ENCODE measurements at places on chromosomes 3 and 15.

GRCh38 chr15:69919816-69920215, 177.9 kb downstream of the TLE3 start:
- DNase-seq, result no peak

GRCh38 chr3:135788978-135789377, 176.6 kb upstream of the PPP2R3A start:
- no peak for DNase-seq

DNA sequence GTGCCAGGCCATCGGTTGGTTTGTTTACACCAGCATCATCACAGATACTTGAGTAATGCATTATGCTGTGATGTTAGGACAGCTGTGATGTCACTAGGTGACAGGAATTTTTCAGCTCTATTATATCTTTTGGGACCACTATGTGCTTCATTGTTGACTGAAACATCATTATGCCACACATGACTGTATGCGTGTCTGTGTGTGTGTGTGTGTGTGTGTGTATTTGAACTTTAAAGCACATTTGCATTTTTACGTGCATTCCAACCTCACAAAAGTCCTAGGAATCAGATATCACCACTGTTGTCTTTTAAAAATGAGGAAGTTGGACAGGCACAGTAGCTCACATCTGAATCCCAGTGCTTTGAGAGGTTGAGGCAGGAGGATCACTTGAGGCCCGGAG, 223.0 kb downstream of the TBL1XR1 start:
- no peak for DNase-seq

GRCh38 chr15:72554471-72555425, 80.6 kb downstream of the ARIH1 start:
- DNase-seq, result no peak

GRCh38 chr15:70494852-70495571, 268.3 kb downstream of the UACA start:
- DNase-seq, result no peak

DNA sequence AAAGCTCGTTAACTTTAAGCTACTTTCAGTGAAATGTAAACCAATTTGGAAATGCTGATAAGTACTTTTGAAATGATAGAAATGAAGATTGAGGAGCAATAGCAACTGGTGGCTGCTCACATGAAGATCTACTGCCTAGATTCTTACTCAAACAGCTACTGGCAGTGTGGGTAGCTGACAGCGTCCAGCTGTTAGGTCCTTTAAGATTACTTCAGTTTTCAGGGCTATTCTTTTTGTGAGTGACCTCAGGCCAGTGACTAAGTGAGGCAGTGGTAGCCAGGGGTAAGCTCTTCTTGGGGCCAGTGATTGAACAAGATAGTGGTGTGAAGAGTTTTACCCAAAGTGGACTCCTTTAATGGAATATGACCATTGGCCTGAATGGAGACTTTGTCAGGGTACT, 41.3 kb downstream of the NECTIN3 start:
- DNase-seq, result no peak

DNA sequence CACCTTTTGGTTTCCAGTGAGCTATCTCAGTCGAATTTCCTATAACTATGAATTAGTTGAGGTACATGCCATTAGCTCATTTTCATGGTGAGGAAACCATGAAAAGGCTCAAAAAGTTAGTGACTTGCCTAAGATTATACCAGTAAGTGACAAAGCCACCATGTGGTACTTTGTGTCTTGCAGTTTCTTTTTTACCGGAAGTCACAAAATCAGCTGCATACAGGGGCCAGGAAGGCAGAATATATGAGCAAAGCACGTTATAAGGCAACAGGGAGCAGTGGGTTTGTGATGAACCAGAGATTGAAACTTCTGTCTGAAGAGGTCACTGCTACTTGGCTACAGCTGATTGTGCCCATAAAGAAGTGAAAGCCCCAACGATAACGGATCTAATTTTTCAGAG, 50.3 kb downstream of the CMTM8 start:
- peak; percentile 19 for DNase-seq

DNA sequence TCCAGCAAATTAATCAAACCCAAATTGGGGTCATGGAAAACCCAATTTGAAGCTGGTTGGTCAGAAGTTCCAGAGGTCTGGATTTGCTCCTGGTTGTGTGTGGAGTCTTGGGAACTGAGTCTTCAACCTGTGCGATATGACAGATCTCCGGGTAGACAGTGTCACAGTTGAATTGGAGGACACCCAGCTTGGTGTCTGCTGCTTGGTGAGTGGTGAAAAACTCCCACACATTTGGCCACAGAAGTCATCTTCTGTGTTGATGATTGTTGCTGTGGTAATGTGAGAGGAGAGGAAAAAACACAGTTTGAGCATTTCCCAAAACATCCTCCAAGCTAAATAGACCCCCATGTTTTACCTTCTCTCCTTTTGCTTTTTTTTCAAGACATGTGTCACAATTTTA, 218.1 kb downstream of the TP63 start:
- DNase-seq, result no peak

DNA sequence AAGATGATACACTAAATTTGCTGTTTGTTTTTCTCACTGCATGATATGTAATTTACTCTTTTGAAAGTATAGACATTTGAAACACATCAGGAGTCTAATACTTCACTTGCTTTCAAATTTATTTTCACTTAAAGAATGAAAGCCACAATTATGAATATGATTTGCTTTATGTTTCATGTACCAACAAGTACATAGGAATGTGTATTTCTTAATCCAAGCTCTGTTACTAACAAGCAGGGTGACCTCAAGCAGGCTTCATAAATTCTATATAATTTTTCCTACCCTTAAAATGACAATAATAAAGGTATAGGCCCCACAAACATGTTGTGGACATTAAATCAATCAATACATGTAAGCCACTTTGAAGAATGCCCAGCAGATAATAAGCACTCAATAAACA, 170.2 kb upstream of the P2RY1 start:
- DNase-seq, result no peak

- DNase-seq, result no peak
These were observed 183.2 kb upstream of the NR2F2 start for GRCh38 chr15:96147267-96147666.

- DNase-seq, result no peak
These were observed 10.6 kb upstream of the FSTL1 start for GRCh38 chr3:120461416-120461815.

GRCh38 chr15:80533790-80534333, 129.7 kb downstream of the ARNT2 start:
- no peak for DNase-seq

DNA sequence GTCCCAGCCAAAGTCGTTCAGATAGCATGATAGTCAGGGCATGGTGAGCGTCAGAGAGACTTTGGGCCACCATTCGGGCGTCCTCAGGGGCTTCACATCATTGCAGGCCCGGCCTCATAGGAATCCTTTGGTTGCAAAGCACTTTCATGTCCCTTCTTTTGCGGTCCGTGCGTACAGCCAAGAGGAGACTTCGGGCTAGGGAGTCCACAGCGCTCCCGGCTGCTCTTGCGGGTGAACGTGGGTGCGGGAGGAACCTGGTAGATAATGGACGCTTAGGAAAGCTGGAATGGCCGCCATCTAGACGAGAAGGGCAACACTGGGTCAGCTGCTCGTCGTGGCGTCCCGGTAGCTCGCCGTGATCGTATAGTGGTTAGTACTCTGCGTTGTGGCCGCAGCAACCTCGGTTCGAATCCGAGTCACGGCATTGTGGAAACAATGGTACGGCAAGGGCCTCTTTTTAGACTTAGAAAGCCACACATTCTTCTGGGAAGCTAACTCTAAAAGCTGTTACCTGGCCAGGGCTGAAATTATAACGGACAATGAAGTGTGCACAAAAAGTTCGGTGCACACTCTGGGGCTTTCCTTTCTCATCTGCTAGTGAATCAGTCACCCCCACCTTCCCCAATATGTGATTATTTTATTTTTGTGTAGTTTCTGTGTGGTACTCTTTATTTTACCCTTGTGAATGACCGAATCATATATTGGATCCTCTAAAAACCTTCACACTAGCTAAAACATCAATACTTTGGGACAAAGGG, 13.2 kb upstream of the SHF start:
- DNase-seq, result no peak

GRCh38 chr3:107251819-107252218, 125.4 kb upstream of the CCDC54 start:
- no peak for DNase-seq

GRCh38 chr3:96182756-96183155, 631.6 kb upstream of the EPHA6 start:
- no peak for DNase-seq

GRCh38 chr3:58038675-58039292, 30.6 kb downstream of the FLNB start:
- no peak for DNase-seq

GRCh38 chr3:166351461-166351860, 514.2 kb upstream of the BCHE start:
- no peak for DNase-seq

DNA sequence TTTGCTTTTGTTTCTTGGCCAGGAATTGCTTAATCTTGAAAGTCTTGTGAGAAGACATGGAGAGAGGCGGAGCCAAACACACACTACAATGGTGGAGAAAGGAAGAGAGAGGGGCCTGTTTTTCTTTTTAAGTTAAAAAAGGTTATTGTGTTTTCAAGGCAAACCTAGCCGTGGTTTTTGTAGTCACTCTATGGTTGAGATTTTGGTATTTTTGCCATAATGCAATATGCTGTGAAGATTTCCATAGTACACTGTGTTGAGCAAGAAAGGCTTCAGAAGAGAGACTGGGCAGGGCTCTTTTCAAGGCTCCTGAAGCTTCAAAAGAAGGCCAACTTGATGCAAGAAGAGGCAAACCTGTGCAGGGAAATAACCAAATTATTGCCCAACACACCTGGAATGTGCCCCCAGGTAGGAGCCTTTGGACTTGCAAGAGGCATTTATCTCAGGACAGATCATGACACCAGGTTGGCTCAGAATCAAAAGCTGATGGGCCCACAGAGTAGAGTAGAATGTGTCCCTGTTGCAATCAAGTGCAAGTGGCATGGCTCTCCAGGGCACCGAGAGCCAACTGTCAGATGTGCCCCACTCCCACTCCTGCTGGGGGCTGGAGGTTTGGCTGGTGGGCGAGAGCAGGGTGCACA, 22.1 kb downstream of the AMOTL2 start:
- no peak for DNase-seq

DNA sequence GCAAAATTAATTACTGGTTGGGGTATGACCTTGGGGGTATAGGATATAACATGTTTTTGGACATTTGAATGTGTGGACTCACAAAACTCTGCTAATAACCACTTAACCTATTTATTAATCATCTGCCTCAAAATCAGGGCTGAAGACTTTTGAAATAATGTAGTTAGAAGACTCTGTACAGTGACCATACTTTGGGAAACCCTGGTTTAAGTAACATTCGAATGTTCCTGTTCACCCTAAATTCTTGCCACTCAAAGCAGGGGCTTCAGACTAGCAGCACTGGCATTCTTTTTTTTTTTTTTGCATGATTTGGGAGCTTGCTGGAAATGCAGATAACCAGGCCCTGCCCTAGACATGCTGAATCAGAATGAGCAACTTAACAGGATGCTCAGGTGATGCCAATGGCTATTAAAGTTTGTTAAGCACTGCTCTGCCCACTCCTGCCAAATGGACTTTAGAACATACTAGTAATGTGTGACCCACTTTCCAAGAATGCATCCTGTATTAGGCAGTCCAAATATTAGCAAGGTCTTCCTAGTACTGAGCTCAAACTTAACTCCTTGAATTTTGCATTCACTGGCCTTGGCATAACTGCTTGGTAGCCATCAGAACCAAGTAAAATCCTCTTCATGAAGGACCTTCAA, 12.7 kb upstream of the ST3GAL6 start:
- DNase-seq, result no peak

DNA sequence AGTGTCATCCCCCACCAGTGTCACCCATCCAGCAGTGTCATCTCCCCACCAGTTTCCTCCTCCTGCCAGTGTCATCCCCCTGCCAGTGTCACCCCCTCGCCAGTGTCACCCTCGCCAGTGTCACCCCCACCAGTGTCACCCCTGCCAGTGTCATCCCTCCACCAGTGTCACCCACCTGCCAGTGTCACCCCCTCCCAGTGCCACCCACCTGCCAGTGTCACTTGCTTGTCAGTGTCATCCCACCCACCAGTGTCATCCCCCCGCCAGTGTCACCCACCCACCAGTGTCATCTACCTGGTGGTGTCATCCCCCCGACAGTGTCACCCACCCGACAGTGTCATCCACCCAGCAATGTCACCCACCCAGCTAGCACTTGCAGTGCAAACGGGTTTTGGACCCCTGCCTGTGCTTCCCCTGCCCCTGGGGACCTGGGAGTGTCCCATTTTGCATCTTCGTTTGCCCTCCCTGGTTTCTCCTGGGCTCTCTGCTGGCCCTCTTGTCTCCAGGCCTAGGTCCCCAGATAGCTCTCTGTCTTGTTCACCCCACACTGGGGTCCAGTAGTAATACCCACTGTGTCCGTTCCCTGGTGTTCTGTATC, 99.8 kb upstream of the PRR20G start:
- DNase-seq, result no peak

- DNase-seq, result no peak
These were observed 519.8 kb upstream of the GBE1 start for GRCh38 chr3:82281205-82281604.

DNA sequence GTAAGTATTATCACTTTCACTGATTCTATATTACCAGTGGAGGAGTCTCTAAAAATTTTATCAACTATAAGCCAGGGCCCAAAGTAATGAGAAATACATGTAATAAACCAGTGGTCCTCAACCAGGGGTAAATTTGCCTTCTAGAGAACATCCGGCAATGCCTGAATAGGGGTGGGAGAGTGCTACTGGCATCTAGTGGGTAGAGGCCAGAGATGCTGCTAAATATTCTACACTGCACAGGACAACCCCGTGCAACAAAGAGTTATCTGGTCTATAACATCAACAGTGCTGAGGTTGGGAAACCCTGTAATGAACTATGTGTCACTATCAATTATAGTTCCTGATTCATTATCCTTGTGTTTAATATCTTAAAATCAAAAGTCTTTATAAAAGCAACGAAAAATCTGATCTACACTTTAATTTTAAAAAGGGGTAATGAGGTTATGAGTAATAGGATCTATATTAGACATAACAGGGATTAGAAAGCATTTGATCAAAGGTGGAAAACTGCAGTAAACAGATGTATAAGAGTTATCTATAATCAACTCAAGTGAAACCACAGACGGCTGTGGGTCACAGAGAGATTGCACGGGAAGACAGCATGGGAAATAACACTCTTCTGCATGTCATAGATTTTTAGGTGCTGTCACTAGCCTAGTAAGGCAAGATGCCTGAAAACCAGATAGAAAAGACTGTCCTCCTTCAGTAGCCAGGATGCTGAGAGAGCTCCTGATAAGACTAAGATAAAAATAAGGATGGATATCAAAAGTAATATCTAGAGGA, 2.0 kb downstream of the LYSMD2 start:
- peak; percentile 51 for DNase-seq

DNA sequence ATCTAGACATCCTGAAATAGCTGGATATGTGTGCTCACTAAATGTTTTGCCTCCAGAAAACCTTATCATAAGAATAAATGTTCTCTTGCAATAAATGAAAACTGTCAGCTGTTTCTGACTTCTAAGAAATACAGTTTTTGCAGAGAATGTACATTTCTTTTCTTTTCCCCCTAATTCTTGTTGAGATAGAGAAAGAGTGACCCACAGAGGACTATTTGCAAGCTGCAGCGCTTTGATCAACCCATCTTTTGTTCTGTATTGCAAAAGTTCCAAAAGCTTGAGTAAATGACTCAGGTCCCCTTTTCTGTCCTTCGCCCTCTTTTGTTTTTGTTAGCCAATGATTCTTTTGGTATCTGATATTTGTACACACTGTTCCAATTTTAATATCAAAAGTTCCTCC, 141.9 kb downstream of the BBX start:
- DNase-seq, result no peak
